Left ventricle myocardium superior (tissue), 1 donor: ENCODE measurements at places on chromosomes 1 and 21.

DNA sequence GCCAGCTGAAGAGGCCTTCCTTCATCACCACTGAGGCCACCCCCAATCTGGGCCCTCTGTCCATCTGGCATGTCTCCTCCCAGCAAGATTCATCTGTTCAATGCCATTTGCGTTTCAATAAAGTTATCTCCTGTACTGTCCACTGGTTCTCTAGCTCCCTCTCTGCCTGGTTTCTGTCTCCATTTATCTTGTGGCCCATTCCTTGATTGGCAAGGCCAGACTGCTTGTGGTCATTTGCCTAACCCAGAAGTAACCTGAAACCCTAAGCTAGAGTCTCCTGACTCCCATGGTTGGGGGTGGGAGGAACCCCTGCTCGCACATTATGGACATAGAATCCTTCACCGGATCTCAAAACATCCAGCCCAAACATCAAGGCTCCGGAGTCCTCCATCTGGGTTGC is 2.1 kb upstream of the IPO9 start:
- DNase-seq = no peak

DNA sequence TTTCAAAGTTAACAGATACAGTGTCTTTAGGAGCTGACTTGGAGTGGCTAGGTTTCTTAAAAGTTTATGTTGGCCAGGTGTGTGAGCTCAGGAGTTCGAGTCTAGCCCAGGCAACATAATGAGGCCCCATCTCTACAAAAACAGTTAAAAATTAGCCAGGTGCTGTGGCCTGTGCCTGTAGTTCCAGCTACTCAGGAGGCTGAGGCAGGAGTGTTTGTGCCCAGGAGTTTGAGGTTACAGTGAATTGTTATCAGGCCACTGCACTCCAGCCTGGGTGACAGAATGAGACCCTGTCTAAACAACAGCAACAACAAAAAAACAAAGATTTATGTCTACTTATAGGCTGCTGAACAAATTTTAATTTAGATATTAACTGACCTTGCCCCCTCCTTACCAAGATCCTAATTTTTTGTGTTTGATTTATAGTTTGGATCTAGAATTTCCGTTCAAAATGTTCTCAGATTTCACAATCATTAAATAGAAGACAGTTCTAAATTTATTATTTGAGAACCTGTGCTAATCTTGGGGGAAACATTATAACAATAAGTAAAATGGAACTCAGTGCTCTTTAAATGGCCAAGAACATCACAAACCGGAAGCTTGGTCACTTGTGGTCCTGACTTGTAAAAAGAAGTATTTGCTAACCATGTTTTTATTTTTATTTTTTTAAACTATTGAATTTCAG is 67.8 kb downstream of the POU2F1 start:
- no peak for DNase-seq

- DNase-seq = no peak
Observed at GRCh38 chr1:15737324-15738319, 1.6 kb downstream of the SLC25A34 start.

- DNase-seq = no peak
Observed at GRCh38 chr1:109482242-109482641, 1.5 kb upstream of the ATXN7L2 start.

GRCh38 chr1:154326546-154327465 is 1.5 kb downstream of the ATP8B2 start:
- DNase-seq = peak; percentile 54

- DNase-seq = no peak
Observed at GRCh38 chr1:113415310-113416070, 25.2 kb downstream of the MAGI3 start.

- no peak for DNase-seq
Observed at GRCh38 chr21:18760247-18760646, 356.7 kb upstream of the TMPRSS15 start.

DNA sequence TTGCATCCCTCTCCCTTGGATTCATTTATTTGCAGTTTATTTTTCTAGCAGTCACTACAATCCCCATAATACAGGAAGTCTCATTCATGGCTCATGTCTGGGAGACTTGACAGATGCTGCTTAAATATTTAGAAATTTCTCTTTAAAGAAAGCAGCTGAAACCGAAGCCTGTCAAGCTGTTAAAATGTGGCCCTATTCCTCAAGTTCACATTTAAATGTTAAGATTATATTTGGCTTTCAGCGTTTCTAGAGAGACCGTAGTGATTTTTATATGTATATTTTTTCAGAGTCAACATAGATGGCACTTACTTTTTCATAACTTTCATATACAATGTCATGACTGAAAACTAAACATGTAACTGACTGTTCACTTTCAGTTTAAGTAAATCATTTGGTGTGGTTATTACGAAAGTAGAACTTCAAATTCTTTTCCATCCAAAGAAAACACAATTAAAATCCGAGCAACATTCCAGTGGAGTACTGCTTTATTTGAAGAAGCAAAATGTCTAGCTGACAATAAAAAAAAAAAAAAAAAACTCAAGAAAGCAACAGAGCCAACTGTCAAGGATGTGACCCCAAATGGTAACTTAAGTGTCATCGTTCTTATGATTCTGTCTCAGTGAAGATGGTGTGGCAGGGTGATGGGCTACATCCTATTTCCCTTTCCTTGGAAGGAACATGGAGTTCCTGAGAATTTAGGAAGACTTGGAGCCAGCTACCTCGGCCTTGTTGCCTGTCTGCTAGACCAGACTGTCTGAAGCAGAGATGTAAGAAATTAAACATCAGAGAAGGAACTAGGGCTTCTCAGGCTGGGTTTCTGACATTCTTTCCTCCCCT is 37.8 kb downstream of the MIS18A start:
- no peak for DNase-seq

- no peak for DNase-seq
Observed at GRCh38 chr1:92638498-92638897, 146.4 kb downstream of the EVI5 start.

DNA sequence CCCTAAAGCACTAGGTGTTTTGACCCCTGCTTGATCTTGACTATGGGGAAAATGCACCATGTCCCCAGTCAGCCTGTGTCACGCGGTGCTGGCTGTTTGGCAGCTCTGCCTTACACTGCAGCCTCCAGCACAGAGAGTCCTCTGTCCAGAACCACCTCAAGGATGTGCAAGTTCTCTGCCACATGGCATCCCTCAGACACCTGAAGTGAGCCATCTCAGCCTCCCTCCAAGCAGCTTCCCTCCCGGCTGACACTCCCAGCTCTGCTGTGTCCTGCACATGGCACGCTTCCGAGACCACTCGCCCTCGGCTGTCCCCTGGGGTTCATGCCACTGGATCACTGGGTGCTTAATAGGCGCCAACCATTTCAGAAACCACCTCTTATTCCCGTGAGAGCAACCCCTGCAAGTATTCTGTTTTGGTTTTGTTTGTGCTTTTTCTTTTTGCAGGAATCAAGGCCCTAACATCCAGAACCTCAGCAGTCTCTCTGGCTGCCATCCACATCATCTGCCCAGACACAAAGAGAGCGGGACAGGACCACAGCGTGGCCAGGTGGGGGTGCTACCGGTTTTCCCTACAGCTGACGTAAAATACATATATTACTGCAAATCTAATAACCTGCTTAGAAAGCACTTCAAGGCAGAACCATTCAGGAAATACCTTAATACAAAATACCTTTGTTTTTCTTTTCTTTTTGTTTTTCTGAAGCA is 45.7 kb downstream of the CAPZB start:
- peak; percentile 79 for DNase-seq

- peak; percentile 43 for DNase-seq
Observed at GRCh38 chr1:9101510-9102146, 27.3 kb downstream of the GPR157 start.

- DNase-seq = no peak
Observed at GRCh38 chr21:29546071-29546470, 247.3 kb downstream of the BACH1 start.

DNA sequence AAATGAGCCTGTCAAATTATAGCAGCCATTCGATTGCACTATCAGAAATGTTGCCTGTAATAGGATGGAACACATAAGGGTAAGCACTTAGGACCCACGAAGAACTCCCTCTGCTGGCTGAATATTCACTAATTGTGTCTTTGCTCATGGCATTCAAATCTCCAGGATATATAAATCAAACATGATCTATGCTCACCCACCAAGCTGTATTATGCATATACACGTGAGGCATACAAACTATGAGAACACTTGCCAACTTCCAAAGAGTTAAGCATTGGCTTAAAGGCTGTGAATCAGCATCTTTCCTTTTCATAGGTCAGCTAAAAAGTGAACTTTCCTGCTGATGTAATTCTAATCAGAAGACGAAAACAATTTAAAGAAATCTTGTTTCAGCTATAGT is 34.5 kb downstream of the TMPRSS15 start:
- DNase-seq = no peak
